ENCODE measurements at places on chromosomes 7 and 10.

GRCh38 chr7:138480527-138480926 lies 20.5 kb downstream of the TRIM24 start:
- DNase-seq: no peak

DNA sequence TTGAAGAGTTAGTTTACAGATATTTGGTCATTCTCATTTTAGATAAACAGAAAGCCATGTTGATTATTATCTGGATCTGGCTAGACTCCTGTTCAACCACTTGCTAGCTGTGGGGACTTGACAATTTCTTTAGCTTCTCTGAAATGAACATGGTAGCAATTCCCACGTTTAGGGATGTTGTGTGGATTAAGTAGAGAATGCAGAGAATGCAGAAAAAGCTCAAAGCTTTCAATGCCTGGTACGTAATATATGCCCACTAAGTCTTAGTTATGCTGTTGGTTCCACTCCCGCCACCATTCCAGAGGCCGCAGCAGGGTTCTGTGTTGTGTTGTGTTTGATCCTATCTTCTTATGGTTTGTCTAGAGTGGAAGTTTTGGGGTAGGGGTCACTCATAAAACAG lies 39.2 kb upstream of the RPA3 start:
- no peak for DNase-seq

DNA sequence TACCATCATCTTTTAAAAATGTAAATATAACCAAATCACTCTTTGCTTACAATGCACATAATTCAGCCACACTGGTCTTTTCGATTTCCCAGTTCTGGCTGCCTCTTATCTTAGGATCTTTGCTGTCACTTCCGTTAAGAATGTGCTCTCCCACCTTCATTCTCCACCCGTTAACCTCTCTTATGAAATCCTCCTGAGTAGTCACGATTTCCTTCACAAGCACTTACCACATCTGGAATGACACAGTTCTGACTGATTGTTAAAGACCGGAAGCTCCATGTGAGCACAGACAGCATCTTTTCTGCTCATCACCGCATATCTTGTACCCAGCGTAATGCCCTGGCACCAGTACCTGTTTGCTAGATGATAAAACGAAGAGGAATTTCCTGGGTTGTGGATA lies 84.3 kb downstream of the CUL2 start:
- no peak for DNase-seq

DNA sequence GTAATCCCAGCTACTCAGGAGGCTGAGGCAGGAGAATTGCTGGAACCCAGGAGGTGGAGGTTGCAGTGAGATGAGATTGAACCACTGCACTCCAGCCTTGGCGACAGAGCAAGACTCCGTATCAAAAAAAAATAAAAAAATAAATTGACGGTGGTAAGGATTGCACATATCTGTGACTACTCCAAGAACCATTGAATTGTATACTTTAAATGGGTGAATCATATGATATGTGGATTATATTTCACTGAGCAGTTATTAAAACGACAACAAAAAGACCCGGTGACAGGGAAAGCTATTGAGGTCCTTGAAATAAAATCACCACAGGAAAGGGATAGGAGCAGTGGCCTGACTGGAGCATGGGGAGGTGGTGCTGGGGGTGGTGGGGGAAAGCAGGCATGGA lies 31.2 kb upstream of the COMTD1 start:
- no peak for DNase-seq

GRCh38 chr10:15563246-15563645 lies 156.5 kb downstream of the ITGA8 start:
- no peak for DNase-seq

DNA sequence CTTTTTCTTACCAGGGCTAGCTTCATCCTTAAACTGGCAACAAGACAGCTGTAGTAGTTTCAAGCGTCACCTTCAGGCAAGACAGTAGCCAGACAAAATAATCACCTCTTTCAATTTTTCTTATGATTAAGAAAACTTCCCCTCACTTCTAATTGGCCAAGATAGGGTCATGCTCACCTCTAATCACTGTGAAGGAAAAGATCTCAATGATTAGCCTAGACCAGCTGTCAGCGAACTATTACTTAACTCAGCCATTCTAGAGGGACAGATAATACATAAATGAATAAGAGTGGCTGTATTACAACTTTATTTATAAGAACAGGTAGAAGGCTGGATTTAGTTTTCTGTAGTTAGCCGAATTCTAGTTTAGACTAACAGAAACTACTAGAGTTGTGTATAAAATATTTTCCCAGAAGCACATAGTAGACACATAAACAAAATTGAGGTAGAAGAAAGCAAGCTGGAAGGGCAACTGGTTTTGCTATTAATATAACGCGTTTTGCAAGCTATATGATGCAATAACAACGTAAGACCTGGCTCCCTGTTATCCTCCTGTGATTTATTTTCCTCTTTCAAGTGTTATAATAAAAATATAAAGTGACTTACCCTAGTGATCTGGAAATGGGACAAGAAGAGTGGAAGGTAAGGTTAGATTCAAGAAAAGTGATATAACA lies 64.3 kb downstream of the ELAPOR2 start:
- DNase-seq: no peak

DNA sequence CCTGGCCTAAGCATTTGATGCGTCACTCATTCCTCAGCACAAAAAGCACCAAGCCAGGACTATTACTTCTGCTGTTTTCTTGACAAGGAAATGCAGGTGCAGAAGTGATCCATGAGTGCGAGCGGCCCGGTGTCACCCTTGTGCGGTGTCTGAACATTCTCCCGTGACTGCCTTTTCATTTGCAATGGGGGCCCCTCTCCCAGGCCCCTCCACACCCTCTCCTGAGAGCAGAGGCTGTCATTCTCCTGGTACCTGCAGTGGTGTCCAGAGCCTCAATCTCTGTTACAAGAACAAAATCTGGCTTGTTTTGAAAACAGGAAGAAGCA lies 213.1 kb downstream of the DIP2C start:
- no peak for DNase-seq
